Caco-2 (cell line): ENCODE measurements at places on chromosomes 7 and 10. TPM values are rescaled to one million over a fixed set of nuclear protein-coding genes. Genes with fewer than 3 reads are reported as not detected.

The PCDH15 gene
- 0.02 and 0.07 TPM in 2 replicates for total RNA-seq

- no peak for DNase-seq
Measured at GRCh38 chr7:144001543-144001942, 1.4 kb downstream of the OR6B1 start.

GRCh38 chr7:130276796-130277762, 10.4 kb downstream of the CPA2 start:
- no peak for DNase-seq

The C10orf105 gene
- total RNA-seq: not detected in 2 replicates

GRCh38 chr7:100154651-100155491, 3.7 kb downstream of the TRAPPC14 start:
- no peak for DNase-seq

GRCh38 chr10:66337211-66337610, 588.6 kb upstream of the LRRTM3 start:
- no peak for DNase-seq

- DNase-seq: no peak
Measured at GRCh38 chr7:116689790-116690259, 17.8 kb downstream of the MET start.

DNA sequence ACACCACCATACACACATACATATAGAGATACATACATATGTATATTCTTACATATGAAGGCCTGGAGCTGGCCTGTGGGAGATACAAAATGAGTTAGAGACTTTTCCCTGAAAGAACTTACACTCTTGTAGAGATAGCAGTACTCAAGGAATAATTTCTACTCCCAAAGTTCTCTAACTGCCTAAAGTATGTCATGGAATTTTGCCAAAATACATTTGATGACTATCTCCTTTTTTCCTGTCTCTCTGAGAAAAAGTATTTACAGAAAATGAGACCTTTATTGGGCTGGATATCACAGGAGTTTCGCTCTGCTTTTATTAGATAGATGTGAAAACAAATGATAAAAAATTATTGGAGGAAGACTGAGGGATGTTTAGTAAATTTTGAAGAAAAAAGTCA, 220.1 kb downstream of the POU6F2 start:
- DNase-seq: no peak

- DNase-seq: no peak
Measured at GRCh38 chr10:102770108-102770482, 26.3 kb downstream of the WBP1L start.

GRCh38 chr7:112510001-112510742, 29.4 kb downstream of the LSMEM1 start:
- no peak for DNase-seq

- no peak for DNase-seq
Measured at GRCh38 chr10:30169342-30169741, 110.0 kb upstream of the JCAD start.

The NCF1 gene
- 0.23 TPM in 1 of 2 replicates, not detected in the other for total RNA-seq
